ENCODE measurements at places on chromosomes 5 and 9.

- DNase-seq = no peak
These were observed 184.9 kb upstream of the OTULINL start for GRCh38 chr5:14396737-14397136.

- no peak for DNase-seq
These were observed 389.2 kb downstream of the MAT2B start for GRCh38 chr5:163894645-163895044.

GRCh38 chr9:100377015-100377414 lies 24.3 kb upstream of the TEX10 start:
- DNase-seq = no peak

- DNase-seq = no peak
These were observed 81.2 kb downstream of the FSTL4 start for GRCh38 chr5:133531178-133531577.

- no peak for DNase-seq
These were observed 85.8 kb upstream of the ALDH1A1 start for GRCh38 chr9:73038613-73039012.

- DNase-seq = no peak
These were observed 53.6 kb upstream of the IRX2 start for GRCh38 chr5:2805080-2805479.

GRCh38 chr5:161895514-161895913 lies 47.6 kb downstream of the GABRA1 start:
- DNase-seq = no peak

- no peak for DNase-seq
These were observed 205.0 kb downstream of the DNAH5 start for GRCh38 chr5:13739479-13739878.

GRCh38 chr9:90778746-90779145 lies 22.9 kb upstream of the SYK start:
- DNase-seq = no peak

GRCh38 chr5:149060325-149060724 lies 2.5 kb downstream of the SH3TC2 start:
- DNase-seq = no peak

- peak; percentile 38 for DNase-seq
These were observed 20.2 kb downstream of the IGIP start for GRCh38 chr5:140145818-140146522.

DNA sequence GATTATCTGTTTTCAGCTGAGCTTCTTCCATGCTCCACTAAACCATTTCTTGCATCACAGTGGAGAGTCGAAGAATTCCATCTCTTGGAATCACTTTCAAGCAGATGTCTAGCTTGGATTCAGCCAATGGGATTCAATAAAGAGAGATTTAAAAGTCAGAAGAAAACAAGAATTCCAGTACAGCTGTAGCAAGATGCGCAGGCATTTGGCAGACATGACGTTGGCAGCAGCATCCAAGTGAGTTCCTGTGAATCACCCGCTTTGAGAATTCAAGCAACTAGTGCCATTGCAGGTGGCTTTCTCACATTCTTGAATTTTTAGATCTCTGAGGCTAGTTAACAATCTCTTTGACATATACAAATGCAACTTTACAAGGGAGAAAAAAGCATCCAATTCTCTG lies 467.0 kb downstream of the CDH10 start:
- DNase-seq = no peak

Measured in effector memory CD8-positive, alpha-beta T cell (primary cell).